ENCODE measurements at places on chromosomes 2 and 18.

DNA sequence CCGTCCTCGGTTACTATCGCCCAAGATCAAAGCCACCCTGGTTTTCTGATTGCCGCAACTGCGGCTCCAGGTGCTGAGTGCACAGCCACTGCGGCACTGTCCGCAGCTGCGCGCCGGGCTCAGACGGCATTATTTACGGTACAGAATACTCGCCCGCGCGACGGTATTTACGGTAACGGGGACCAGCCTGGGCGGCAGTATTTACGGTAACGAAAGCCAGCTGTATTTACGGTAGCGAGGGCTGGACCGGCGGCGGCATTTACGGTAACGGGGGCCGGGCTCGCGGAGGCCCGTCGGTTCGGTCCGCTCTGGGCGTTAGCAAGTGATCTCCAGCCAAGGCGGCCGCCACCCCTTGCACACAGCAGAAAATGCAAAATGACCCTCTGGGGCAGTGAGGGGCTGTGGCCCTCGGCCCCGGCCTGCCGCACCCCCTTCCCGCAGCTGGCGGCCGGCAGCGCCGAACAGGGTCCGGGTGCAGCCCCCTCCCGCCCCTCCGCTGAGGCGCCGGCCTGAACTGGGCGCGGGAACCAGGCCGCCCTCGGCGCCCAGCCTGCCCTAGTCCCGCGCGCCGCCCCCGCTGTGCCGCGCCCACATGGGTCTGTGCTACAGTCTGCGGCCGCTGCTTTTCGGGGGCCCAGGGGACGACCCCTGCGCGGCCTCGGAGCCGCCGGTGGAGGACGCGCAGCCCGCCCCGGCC lies at the start of gene GNAL:
GNAL (plus strand) TSS at position 293 of the 697 bp plus-strand sequence; CDS start at position 593, 300 bp downstream.
- peak; percentile 36 for DNase-seq

- no peak for DNase-seq
These were observed 170.4 kb downstream of the ZNF407 start for GRCh38 chr18:74768096-74768495.

GRCh38 chr2:98771721-98772524 lies 41.0 kb upstream of the MGAT4A start:
- DNase-seq = peak; percentile 33

GRCh38 chr2:74876081-74876886 lies 42.4 kb downstream of the HK2 start:
- DNase-seq = no peak

DNA sequence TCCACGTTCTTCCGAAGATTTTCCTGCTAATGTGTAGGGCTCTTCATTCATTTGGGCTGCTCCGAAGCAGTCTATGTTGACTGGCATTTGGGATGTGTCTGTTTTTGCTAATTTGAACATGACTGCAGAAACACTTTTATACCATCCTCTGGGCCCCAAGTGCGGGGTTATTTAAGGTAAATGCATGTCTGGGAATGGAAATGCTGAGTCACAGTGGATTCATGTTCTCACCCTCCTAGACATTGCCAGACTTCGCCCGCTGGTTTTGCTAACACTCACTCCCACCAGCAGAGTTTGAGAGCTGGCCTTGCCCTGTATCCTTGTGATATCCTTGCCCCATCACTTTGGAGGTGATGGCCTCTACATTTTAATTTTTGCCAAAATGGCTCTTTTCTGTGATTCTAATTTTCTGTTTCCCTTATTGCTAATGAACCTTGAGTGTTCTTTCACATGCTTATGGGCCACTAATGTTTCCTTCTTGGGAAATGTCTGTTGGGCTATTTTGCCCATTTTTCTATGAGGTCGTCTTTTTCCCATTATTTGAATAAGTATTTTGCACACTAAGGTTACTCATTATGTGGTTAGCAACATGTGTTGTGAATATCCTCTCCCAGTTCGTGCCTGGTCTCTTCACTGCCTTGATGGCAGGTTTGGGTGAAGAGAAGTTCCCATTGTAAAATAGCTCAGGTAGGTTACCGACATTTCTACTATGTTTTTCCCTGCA lies 204.1 kb downstream of the GLI2 start:
- DNase-seq = no peak

- DNase-seq = peak; percentile 4
These were observed 372.5 kb downstream of the GALR1 start for GRCh38 chr18:77622009-77622692.

- DNase-seq = no peak
These were observed 49.3 kb downstream of the CACNB4 start for GRCh38 chr2:152049541-152049940.

- no peak for DNase-seq
These were observed 151.5 kb downstream of the ERBB4 start for GRCh38 chr2:212387146-212387545.

- no peak for DNase-seq
These were observed 493.8 kb upstream of the NRP2 start for GRCh38 chr2:205188239-205189138.

- no peak for DNase-seq
These were observed 43.9 kb upstream of the RAB11FIP5 start for GRCh38 chr2:73156539-73157124.

- DNase-seq = no peak
These were observed 969 bp upstream of the ALKAL2 start for GRCh38 chr2:288758-289361.

DNA sequence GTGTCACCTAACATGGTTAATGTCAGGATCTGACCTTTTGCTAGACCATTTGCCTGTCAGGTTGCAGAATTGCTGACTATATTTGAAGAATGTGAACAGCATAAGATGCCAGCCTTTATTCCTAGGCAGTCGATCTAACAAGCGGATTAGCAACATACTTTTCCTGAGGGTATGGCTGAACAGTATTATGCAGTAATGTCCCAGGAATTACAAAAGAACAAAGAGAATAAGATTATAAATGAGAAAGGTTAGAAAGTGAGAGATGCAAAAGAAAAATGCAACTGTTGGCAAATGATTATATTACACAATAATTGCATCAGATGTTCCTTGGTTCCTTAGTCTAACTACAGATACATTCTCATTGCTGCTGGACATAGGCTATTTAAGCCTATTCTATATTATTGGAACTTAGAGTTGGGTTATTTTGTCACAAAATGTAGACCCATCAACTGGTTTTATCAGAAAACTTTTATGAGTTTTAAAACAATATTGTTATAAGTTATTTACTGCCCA lies 647.1 kb upstream of the CRIM1 start:
- DNase-seq = no peak

DNA sequence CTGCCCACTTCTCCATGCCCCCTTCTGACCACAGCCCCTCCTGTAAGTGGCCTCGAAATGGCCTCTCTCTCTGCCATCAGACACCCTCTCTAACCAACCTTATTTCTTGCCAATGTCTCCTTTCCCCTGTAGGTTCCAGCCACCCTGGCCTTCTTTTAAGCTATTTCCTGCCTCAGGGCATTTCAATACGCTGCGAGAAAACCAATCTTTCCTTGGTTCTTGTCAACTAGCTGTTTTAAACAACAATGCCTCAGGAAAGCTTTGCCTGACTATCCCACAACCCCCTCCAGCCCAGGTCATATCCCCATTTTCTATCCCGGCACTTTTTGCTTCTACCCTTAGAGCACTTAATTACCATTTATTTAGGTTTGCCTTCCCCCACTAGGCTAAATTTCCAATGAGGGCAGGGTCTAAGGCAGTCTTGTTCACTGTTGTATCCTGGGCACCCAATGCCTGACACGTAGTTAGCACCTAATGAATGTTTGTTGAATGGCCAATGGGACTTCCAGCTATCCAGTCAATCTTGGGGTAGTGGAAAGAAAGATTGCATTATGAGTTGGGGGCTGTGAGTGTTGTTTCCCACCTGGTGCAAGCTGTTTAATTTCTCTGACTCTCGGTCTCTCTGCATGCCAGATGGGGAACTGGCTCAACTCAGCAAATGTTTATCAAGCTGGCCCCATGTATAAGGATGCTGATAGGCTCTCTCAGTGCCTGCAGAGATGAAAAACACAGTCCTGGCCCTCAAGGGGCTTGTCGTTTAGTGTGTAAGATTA lies 291.2 kb downstream of the SRBD1 start:
- no peak for DNase-seq

GRCh38 chr18:35736696-35737095 lies 155.2 kb downstream of the GALNT1 start:
- no peak for DNase-seq

DNA sequence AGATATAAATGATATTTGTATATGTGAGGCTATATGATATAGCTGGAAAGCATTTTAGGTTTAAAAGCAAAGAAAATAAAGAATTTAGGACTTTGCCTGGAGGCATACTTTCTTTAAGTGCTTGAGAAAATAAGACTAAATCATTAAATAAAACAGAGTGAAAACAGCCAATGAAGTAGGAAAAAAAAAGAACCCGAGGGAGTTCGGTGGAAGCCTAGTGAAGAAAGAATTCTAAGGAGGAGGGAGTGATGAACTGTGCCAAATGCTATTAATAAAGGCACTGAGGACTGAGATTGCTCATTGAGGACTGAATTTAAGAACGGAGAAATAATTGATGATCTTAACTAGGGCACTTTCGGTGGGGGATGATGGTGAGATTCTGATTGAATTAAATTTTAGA lies 573.5 kb downstream of the DSC3 start:
- no peak for DNase-seq

DNA sequence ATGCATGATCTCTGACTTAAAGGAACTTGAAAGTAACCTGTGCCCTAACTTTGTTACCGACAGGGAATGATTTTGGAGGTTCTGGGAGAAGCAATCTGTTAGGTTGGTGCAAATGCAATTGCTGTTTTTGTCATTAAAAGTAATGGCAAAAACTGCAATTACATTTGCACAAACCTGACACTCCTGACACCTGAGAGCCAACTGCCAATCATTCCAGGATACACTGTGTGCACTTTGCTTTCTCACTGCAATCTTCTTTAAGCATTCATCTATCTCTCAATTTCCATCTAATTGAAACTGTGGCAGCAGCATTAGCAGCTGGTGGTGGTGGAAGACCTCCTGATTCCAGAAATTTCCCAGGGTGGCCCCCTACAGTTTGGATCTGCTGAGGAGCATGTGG lies 87.6 kb upstream of the CYP1B1 start:
- no peak for DNase-seq

GRCh38 chr2:70501728-70502127 lies 51.9 kb downstream of the TGFA start:
- no peak for DNase-seq

GRCh38 chr2:237236188-237236587 lies 150.5 kb downstream of the COPS8 start:
- no peak for DNase-seq

DNA sequence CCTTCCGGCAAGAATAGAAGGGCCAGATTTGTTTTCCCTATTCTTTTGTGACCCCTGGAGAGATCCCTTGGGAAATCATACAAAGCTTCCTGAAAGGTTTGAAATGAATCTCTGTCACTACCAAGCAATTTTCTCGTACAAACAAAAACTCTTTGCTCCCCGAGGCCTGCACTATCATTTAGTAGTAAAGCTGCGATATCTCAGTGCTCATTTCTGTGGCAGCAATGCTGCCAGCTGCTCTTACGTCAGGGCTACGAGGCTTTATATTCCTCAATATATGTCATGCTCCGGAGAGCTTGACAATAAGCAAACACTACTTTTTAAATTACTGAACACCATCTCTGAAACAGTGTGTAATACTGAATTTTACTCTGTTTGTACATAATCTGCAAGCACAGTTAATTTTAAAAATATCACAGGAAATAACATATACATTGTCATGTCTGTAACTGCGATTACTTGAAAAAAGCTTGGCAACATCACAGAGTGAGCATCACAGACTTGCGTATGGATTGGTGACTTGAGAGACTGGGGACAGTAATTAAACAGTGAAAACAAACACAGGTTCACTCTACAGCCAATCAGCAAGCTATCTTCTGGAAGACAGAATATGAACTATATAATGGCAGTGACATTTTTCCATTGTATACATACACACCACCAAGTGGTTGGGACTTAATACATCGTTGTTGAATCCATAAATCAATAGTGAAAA lies 403.3 kb upstream of the NETO1 start:
- no peak for DNase-seq

- DNase-seq = no peak
These were observed 87.7 kb upstream of the TGFA start for GRCh38 chr2:70641263-70641784.

GRCh38 chr18:52452427-52452826 lies 112.4 kb downstream of the DCC start:
- no peak for DNase-seq

DNA sequence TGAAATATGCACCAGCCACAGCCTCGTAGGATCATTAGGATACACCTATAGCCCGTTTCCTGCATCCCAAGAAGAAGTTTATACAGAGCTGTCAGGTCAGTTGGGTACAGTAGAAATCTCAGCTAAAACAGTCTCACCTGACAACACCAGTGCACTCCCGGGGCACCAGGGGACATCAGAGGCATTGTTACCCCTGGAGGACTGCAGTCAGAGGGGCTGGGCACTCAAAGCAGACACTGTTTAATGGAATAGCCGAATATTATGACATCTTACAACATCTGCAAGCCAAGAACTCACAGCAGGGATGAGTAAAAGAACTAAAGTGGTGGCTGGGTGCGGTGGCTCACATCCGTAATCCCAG lies 93.0 kb upstream of the ID2 start:
- no peak for DNase-seq

DNA sequence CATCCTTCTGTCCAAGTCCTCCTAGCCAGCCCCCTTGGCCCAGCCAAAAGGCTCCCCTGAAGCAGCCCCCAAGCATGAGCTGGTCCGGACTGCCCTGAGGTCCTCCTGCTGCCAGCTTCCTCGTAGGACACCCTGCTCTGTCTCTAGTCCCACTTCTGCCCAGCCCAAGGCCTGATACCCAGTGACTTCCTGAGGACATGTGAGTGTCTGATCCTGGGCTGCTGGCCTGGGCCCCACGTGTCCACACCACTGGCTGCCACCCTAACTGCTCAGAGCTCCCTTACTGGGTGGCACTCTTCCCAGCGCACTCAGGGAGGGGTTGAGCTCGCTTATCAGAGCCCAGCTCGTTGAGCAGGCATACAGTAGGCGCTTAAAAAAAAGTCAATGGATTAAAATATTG lies 34.4 kb upstream of the PDIA6 start:
- no peak for DNase-seq

- no peak for DNase-seq
These were observed 594.4 kb upstream of the ID2 start for GRCh38 chr2:8087480-8087840.

- no peak for DNase-seq
These were observed 21.7 kb downstream of the HDAC4 start for GRCh38 chr2:239378918-239379640.

GRCh38 chr2:230893841-230894781 lies 29.4 kb downstream of the ITM2C start:
- DNase-seq = no peak

DNA sequence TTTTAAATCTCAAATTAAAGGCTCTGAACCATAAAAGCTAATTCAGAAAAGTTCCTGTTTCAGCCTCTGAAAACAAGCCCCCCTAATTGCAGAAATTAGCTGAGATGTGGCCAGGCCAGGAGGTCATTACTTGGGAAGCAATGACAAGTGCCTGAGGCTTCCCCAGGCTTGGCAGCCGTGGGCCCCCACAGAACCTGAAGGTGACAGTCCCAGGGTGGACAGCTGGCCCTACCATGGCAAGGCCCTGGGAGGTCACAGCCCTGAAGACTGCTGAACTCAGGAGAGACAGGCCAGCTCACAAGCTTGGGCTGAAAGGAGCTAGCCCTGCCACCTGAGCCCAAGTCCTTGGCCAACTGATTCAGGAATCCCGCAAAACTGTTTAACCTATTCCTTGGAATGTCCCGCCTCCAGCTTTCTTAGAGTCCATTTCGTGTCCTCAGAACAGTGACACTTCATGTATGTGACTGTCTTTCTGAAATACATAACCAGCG lies 54.3 kb upstream of the PKDCC start:
- no peak for DNase-seq

GRCh38 chr18:78393086-78393862 lies 586.3 kb upstream of the SALL3 start:
- DNase-seq = no peak

Data from stimulated activated CD8-positive, alpha-beta memory T cell treated with anti-CD3 and anti-CD28 coated beads, Interleukin-15, amount 100 ng/mL, for 48 hours (primary cell).